ENCODE measurements at places on chromosomes 12 and 14.

DNA sequence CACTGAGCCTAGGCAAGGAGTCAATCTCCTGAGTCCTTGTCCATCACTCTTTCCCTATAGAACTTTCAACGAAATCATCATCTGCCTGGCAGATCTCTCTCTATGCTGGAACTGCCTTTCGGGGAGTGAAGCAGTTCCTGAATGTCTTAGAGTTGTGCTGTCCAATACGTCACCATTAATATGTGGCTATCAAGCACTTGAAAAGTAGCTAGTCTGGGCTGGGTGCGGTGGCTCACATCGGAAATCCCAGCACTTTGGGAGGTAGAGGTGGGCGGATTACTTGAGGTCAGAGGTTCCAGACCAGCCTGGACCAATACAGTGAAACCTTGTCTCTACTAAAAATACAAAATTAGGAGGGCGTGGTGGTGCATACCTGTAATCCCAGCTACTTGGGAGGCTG is 35.1 kb downstream of the NRDE2 start:
- DNase-seq, result no peak

- no peak for DNase-seq
Measured at GRCh38 chr12:116525418-116526001, 33.7 kb upstream of the MAP1LC3B2 start.

DNA sequence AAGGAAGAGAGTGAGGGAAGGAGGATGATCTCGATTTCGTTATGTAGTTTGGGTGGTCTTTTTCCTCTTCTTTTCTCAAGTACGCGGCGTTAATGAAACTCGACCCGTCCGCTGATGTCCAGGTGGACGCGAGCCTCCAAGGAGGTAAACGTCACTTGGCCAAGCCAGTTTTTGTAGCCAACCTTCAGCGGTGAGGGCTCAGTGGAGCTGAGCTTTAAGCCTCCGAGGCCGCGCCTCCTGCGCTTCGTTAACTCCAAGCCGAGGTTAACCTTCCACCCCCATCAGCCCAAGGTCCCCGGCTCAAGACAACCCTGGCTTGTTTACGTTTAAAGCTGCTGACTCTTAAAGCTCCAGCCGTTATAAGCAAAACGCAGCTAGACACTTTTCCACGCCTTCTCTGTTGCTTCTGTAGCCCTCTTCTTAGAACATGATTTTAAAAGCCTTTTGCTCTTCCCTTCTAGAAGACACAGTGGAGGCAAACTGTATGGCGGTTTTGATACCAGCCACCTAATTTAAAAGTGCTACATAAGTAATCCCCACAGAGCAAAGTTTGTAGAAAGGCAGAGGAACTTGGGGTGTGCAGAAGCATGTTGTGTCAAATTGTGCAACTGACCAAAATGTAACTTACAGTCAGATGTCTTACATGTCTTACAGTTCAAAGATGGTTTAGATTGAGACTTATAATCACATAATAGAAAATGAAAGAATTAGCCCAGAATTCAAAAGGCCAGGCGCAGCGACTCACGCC is 923 bp upstream of the ITPR2 start:
- DNase-seq, result no peak

DNA sequence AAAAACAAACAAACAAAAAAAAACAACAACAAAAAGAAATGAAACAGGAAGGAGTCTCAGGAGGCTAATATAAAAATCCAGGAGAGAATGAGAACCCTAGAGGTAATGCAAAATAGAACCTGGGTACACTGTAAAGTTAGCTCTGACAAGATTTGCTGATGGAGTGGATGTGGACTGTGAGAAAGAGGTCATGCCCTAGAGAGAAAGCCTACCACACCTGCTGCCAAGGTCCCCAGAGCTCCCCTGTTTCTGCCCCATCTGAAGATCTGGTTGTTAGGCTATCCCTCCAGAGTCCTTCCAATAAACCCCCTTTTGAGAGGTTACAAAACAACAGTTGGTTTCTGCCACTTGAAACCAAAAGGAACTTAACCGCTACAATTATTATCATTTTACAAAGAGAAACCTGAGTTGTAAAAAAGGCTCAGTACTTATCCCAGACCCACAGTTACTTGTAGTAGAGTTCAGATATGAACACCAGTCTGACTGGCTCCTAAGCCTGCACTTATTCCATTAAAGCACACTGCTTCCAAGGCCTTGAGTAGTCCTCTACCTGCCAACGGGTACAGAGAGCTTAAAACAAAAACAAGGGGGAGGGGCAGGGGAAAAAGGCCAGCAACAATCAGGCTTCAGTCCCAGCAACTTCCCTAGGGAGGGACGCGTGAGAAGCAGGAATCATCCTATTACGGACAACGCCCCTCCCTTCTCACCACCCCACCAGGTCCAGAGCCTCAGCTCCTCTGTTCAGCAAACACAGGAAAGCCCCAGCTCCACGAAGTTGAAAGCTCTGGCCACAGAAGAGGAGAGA is 27.7 kb downstream of the PPP1R13B start:
- DNase-seq, result no peak

DNA sequence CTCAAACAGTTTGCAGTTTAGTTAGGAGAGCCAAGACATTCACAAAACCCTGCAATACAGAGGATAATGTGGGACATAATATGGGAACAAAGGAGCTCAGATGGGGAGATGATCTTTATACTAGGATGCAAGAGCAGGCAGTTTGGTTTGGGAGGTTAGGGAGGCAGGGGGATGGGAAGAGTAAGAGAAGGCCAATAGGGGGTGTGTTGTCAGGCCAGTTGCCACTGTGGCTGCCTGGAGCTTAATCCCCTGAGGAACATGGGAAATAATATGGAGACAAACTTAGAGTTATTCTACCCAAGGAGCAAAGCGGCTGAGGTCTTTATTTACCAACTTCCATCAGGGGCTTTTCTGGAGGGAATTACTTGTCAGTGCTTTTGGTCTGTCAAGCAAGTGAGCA is 10.0 kb upstream of the CSRP2 start:
- DNase-seq, result no peak

DNA sequence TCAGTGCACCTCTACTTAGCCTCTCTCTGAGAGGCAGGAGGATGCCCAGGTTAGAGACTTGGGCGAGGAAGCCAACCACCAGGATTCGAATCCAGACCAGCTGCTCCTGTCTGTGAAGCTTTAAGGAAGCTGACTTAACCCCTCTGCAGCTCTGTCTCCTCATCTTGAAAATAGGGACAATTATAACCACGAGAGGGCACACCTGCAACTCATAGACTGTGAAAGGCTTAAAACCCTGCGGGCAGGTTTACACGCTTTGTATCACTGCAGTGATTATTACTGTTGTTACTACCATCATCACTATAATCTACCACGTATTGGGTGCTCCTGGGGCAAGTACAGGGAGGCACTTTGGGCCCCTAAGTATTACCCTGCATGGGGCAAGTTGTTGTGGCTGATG is 379.8 kb downstream of the VRK1 start:
- DNase-seq, result no peak

DNA sequence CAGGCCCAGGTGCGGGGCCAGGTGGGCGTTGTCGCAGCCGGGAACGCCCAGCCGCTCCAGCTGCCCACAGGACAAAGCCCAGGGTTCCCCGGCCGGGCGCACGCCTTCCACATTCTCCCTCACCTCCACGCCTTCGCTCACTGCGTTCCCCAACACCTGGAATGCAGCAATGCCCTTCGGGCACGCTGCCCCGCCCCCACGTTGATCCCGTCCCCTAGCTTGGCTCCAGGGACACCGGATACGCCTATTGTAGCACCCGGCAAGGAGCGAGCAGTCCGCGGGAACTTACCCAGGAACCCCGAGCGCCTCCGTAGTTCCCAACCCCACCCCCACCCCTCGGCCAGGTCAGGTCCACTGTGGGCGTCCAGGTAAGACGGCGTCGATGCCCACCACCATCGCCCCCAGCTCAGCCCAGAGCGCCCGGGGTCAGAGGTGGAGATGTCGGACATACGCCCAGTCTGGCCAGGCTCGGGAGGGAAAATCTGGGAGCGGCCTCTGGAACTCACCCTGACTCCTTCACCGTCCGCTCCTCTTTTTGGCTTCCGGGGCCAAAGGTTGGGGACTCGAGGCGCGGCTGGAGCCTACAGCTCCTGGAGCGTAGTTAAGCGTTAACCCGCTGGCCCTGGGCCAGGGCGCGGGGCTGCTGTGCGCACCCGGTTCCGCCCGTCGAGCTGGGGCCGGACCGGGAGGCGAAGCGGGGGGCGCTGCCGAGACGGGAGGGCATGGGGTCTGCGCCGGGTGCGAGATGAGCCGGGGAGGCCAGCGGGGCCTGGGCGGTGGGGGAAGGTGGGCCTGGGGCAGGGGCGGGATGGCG is 594 bp upstream of the CEP170B start:
- no peak for DNase-seq

- no peak for DNase-seq
Measured at GRCh38 chr12:53227836-53228235, 4.2 kb downstream of the RARG start.

DNA sequence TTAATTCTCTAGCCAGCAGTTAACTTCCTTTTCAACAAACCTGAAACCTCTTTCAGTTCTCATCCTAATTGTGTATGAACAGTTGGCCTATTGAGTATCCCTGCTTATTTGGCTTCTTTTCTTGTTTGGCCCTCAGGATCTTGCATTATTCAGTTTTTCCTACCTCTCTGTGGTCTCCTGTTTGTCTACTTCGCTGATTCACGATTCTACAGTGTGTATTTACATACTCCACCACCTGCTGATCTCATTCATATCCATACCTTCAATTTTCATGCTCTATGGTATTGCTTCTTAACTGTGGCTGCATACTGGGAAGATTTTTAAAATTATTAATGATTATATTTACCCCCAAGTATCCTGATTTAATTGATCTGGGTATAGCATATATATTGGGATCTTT is 56.4 kb downstream of the RASSF9 start:
- DNase-seq, result no peak

GRCh38 chr14:95207475-95208233 is 50.3 kb upstream of the DICER1 start:
- DNase-seq, result no peak

DNA sequence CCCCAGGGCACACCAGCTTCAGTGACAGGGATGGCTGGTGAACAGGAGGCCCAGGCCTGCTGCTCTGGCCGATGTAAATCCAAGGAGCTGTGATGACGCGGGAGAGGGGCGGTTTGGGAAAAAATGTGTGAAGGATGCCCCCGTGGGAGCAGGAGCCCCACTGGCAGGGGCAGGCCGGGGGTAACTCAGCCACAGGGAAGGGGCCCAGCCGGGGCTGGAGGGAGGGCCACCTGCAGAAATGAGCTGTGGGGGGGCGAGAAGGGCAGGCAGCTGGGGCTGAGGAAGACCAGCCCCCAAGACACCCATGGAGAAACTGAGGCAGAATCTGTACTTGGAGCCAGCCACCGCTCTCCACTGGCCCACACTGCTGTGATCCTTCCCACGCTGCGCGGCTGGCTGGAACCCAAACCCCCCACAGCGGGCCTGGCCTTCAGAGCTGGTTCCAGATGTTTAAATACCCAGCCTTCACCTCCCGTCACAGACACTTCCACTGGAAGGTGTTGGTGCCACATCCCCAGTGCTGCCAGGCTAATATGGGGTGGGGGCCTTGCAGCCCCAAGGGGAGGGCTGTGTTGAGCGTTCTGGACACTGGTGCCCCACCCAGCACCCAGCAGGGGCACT is 28.5 kb upstream of the ANKRD9 start:
- no peak for DNase-seq

- DNase-seq, result no peak
Measured at GRCh38 chr12:61655241-61655640, 605.0 kb upstream of the USP15 start.

DNA sequence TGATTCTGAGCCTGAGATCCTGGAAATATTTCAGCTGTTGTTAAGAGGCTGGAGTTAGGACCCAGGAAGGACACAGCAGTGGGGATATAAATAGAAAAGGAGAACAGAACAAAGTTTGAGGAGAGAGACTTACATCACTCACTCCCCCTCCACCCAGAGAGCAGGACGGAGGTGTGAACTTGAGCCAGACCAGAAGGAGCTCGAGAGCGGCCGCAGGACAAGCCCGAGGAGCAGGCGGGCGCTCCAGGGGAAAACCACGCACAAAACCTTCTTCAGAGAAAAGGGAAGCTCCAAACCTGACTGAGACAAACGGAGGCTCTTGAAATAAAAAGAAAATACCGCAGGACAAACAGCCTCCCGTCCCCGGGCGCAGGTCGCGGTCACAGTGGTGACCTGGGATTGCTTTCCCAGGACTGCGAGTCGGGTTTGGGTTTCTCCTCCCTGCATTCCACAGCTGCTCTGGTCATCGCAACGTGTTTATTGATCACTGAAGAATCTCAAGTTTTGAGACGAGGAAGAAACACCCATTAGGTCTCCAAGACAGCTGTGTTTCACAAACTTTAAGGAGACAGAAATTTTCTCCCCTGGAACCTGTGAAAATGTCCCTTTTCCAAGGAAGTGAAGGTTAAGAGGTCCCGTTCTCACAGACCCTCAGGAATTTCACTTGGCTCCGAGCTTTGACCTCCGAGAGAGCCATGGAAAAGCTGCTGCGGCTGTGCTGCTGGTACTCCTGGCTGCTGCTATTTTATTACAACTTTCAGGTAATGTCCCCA is at the start of gene ADGRD1:
ADGRD1 (plus strand) TSS at position 137 of the 773 bp plus-strand sequence; CDS start at position 696, 559 bp downstream.
- DNase-seq, result no peak

DNA sequence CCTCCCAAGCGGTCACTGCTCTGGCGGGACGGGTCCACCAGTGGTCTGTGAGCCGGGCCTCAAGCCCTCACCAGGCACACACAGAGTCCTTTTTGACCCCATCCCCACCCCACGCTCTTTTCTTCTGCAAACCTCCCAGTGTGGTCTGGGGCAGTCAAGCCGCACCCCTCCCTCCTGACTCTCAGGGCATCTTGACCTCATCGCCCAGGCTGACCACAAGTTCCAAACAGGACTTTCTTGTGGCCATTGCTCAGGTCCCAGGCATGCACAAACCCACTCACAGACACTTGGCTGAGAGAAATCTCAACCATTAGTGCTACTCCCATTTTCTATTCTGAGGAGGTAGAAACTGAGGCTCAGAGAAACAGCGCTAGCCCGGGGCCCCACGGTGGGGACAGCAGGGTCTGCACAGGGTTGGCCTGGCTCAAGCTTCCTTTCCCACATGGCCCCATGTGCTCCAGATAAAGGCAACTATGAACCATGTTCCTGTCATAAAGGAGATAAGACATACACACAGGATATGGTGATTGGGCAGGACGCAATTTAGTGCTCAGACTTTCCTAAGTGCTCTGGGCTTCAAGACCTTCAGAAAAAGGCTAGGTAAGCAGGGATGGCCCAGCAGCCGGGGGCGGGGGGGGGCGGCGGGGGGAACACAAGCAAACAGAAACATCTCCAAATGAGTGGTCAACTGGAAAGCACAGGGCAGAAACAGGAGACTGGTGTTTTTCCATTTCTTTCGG is 69.6 kb downstream of the ITPK1 start:
- DNase-seq, result no peak
